ENCODE measurements at places on chromosomes 2 and 18.

GRCh38 chr2:73985308-73986084 lies 786 bp downstream of the TET3 start:
- DNase-seq, result no peak

DNA sequence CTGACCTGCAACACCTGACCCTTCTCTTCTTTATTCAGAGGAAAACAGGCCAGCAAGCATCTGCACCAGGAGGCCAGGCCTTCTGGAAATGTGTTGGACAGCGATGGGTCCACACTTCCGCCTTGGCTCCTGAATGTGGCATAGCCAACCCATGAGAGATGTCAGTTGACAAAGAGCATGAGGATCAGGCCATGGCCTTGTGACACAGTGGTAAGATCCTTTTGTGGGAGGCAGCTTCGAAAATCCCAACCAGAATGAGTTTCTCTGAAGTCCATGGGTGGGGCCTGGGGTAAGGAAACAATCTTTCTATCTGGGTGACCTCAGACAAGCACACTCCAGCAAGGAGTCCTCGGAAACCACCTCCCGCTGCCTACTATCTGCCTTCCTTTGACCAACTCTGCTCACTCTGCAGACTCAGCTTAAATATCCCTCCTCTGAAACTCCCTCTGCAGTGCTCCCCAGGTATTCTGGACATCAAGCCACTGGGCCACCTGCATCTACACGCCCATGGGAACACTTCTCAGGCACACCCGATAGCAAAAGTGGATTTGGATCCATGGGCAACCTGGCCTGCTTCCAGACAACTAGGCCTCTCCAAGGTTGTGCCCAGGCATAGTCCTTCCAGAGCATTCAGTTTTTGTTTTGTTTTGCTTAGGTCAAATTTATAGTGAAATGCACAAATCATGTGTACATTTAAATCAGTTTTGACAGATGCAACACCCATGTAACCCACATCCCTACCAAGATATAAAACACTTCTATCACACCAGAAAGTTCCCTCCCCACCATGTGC lies 3.6 kb upstream of the SH2D6 start:
- DNase-seq, result no peak

DNA sequence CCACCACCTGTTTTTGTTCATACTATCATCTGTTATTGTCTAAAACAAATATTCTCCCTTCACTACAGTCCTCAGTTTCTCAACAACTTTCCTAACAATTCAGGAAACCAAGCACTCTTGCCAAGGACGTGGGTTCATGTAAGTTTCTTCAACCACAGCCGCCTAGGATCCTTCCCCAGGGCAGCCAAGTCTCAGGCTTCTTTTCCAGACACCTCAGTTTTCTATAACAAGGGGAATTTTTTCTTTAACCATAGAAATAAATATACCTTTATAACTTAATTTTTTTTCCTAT lies 39.4 kb upstream of the AGPS start:
- DNase-seq, result no peak

GRCh38 chr18:79498662-79499061 lies 102.9 kb downstream of the NFATC1 start:
- no peak for DNase-seq

DNA sequence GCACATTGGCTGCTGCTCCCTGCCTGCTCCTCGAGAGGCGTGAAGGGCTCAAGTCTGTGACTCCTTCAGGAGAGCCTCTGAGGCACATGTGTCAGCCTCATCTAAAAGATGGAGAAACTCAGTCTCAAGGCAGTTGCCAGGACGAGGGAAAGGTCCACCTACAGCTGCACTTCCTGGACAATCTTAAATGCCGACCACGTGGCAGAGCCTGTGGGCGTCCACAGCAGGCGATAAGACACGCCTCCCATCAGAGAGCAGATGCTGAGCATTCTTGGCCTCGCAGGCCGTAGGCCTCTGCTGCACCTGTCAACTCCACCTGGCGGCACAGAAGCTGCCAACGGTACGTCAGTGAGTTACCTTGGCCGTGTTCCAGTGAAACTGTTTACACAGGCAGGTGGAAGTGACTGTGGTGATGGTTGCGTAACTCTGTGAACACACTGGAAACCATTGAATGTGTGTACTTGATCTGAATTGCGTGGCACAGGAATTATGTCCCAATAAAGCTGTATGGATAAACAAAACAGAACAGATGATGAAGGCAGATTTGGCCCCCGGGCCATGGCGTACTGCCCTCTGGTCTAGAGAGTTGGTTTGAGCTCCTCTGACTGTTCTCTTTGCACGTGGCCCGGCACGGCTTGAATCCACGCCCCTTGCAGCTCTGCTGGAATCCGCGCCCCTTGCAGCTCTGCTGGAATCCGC lies 114.5 kb downstream of the RNF144A start:
- no peak for DNase-seq

DNA sequence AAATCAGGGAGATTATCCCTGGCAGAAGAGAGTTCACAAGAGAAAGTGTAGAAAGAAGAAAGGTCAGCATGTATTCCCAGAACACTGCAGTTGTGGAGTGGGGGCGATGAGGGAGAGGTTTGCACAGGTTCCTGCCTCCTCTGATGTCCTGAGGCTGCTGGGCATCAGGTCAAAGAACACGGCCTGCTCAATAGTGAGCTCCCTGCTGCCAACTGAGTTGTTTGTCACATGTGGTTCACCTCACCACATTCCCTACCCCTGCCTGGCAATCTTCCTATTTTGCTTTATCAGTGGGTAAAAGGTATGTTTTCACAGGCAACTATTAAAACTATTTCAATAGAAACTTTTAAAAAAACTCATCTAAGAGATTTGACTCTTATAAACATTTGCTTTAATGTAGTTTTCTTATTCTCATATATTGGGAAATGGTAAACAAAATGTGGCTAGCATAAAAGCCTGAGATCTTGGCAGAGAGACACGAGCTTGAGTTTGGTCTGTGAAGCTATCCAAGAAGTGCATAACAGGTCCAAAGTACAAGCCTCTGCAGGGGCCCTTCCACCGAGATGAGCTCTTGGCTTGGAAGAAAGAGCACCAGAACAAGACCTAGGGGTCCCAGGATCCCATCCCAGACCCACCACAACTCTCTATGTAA lies 123.9 kb upstream of the SRD5A2 start:
- no peak for DNase-seq

GRCh38 chr18:49731421-49731841 lies 81.9 kb downstream of the ACAA2 start:
- no peak for DNase-seq

GRCh38 chr18:25306671-25307070 lies 45.3 kb downstream of the ZNF521 start:
- DNase-seq, result no peak

- DNase-seq, result no peak
These were observed 719 bp downstream of the SMAD2 start for GRCh38 chr18:47929681-47930198.

DNA sequence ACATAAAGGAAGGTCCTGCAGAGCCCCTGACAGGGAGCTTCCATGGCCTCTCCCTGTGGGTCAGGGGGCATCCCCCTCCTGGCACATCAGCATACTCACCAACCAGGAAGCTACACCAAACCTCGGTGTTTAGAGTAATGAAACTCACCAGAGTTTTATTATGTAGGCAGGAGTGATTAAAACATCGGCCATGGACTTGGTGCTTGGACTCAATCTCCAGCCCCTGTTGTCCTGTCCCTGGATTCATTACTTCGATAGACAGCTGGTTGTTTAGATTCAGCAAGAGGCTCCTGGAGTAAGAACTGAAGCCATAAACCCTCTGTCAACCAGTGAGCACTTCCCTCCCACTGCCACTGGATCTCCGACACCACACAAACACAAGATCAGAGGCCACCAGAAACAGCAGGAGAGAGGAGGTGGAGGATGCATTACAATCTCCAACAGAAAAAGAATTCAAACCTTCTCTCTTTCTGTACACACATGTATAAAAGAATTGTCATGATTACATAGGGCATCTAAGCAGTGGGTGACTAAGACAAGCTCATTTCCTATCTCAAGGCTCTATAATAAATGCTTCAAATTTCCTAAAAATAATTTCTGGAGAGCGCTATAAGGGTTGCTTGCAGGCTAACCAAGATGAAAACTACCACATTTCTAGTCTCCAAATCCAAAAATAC lies 27.2 kb downstream of the TBC1D8 start:
- no peak for DNase-seq

- DNase-seq, result no peak
These were observed 48.8 kb downstream of the CABYR start for GRCh38 chr18:24187689-24188088.

- no peak for DNase-seq
These were observed 396.9 kb upstream of the NXPH2 start for GRCh38 chr2:139177041-139177440.

- DNase-seq, result no peak
These were observed 5.4 kb downstream of the PID1 start for GRCh38 chr2:229265727-229266126.

- no peak for DNase-seq
These were observed 111.7 kb downstream of the CHST9 start for GRCh38 chr18:27073404-27073830.

DNA sequence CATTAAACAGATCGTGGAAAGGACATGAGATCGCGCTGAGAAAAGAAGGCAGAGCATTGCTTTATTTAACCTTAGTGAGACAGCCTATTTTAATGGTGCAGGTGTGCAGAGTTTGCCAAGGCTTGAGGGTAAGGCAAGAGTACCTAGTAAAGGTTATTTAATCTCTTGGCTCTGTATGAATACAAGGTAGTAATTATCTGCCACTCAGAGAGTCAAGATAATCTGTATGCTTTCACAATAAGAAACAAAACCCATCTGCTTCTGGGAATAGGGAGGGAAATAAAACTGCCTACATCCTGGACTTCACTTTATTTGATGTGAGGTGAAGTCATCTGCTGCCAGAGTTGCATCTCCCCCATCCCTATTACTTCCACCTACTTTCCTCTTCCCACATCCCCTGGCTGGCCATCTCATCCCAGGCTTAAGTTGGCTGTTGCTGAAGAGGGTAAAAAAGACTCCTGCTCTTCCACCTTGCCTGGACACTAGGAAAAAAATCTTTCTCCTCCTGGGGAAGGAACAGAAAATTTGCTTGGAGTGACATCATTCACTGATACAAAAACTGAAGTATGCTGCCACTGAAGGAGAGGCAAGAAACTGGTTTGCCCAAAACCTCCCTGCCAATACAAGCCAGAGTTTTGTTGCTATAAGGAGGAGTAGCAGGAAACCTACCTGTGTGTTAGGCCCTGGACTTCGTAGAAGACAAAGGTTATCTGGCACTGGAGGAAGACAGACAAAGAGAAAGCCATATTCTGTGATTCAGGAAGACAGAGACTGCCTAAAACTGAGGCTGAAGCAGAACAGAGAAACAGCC lies 35.8 kb upstream of the ARHGAP25 start:
- no peak for DNase-seq

- no peak for DNase-seq
These were observed 213.0 kb upstream of the RAB6C start for GRCh38 chr2:129766374-129766993.

GRCh38 chr2:54464341-54464740 lies 8.2 kb downstream of the SPTBN1 start:
- DNase-seq, result no peak

DNA sequence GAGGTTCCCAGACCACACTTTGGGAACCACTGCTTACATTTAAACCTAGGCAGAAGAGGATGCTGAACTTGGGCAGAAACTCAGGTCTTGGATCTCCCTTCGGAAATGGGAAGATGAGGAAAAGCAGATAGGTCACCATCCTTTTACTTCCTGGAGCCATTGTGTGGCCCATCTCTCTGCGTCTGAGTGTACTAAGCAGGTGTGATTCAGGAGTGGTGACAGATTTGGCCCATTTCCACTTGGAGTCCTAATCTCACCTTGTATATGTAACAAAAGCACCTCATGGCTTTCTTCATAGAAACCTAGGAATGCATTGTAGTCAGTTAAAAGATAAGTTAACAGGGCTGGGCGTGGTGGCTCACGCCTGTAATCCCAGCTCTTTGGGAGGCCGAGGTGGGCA lies 71.0 kb downstream of the PRKCE start:
- DNase-seq, result no peak

- no peak for DNase-seq
These were observed 138.4 kb downstream of the MBP start for GRCh38 chr18:76994086-76994654.

- no peak for DNase-seq
These were observed 59.0 kb upstream of the DNMT3A start for GRCh38 chr2:25400576-25401216.

GRCh38 chr2:149894226-149894625 lies 306.7 kb upstream of the MMADHC start:
- no peak for DNase-seq

GRCh38 chr2:162070228-162070936 lies 3.6 kb downstream of the DPP4 start:
- no peak for DNase-seq

GRCh38 chr18:7147399-7147798 lies 29.8 kb upstream of the LAMA1 start:
- DNase-seq, result no peak

- DNase-seq, result no peak
These were observed 5.7 kb downstream of the SGPP2 start for GRCh38 chr2:222430071-222430470.

DNA sequence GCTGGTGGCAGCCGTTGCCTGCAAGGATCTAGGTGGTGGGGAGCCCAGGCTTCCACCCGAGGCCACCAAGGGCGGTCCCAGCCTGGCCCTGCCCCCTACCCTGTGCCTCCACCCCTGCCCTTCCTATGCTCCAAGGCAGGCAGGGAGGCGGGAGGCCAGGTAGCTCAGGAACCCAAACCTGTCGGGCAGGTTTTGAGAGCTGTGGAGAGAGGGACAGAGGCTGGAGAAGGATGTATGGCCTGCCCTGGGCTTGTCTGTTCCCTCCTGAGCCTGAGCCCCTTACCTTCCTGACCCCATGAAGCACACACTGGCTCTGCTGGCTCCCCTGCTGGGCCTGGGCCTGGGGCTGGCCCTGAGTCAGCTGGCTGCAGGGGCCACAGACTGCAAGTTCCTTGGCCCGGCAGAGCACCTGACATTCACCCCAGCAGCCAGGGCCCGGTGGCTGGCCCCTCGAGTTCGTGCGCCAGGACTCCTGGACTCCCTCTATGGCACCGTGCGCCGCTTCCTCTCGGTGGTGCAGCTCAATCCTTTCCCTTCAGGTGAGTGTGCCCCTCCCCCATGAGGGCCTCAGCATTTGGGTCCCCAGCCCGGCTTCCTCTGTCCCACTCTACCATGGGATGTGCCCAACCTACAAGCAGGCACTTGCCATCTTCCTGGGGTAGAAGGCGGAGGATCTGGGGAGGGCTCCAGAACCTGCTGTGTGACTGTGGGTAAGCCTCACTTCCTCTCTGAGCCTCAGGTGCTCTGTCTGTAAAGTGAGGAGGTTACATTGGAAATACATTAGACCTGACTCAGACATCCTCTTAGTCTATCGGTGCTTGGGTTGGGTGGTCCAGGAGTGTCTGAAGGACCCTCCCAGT lies at the start of gene PROM2:
Gene PROM2 (plus strand): TSS at position 159 of the 860 bp plus-strand sequence. CDS start 137 bp downstream, at position 296.
- DNase-seq, result no peak

- DNase-seq, result no peak
These were observed 27.9 kb downstream of the NOL10 start for GRCh38 chr2:10661846-10662245.
